ENCODE measurements at places on chromosomes 12 and 14.

DNA sequence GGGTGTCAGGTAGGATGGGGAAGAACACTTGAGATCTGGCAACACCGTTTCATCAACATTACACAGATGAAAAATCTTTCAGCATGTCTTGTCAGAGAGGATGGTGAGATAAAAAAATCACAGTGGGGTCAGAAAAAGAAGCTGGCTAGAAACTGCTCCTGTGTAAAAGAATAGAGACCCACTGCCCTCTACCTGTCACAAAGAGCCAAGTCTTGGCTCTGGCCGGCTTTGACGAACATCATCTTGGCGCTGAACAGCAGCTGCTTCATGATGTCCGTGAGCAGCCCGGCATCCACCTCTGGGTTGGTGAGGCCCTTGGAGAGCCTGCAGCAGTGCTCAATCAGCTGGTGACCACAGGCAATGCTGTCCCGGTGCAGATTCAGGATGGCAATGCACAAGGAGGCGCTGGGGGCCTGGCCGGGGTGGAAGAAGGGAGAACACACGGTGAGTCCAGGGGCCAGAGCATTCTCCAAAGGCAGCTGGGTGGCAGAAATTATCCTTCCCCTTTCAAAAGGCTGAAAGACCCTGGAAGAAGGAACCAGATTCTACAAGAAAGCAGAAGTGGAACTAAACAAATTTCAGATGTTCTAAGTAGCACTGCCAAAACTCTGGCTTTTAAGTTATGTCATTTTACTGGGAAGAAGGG lies 50.2 kb downstream of the ZFYVE26 start:
- peak; percentile 18 for DNase-seq

GRCh38 chr14:73238941-73239340 lies 1.6 kb downstream of the PAPLN start:
- DNase-seq = no peak

- DNase-seq = no peak
These were observed 43.4 kb downstream of the RAD52 start for GRCh38 chr12:906062-906585.

- DNase-seq = no peak
These were observed 1.9 kb downstream of the ARHGDIB start for GRCh38 chr12:14959463-14959862.

DNA sequence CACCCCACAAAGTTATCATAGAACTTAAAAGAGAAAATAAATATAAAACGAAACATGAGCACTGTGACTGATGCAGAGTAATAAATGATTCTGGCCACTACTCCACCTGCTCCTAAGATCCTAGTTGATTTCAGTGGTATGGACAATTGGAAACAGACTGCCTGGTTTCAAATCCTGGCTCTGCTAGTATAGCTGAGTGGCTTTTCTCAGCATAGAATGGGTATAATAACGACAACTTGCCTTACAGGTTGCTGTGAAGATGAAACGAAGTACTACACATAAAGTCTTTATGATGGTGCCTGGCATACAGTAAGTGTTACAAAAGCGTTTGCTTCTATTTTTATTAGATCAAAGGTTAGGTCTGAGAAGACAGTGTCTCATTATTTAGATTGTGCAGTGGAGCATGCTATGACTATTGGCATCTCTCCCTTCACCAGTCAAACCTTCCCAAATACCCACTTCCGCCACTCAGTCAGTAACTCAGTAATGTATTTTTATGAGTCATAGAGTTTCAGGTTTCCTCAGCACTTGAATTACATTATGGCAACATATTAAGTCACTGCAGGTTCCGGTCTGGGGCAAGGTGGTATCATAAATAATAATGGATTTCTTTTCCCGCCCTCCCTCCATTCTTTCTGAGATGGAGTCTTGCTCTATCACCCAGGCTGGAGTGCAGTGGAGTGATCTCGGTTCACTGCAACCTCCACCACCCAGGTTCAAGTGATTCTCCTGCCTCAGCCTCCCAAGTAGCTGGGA lies 29.7 kb upstream of the NR2C1 start:
- DNase-seq = peak; percentile 83

GRCh38 chr14:69643430-69644200 lies 32.2 kb downstream of the SUSD6 start:
- DNase-seq = no peak

DNA sequence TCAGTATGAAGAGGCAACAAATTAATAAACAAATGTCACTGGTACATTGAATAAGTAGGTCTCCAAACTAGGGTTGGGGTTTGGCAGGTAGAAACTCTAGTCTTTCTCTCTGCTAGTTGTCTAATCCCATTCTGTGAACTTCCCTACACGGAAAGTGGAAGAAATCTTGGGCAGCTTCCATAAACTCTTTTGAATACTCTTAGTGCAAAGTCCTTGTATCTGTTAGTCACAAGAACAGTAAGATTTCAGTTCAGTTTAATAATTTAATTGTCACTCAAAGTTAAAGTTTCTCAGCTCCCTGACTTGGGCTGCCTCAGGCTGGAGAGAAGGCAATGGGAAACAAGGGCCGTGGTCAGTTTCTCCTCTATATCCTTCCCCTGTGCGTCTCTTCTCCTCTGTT lies 135.4 kb upstream of the MDM1 start:
- DNase-seq = no peak

- DNase-seq = no peak
These were observed 661.0 kb downstream of the GALC start for GRCh38 chr14:87331991-87332390.

DNA sequence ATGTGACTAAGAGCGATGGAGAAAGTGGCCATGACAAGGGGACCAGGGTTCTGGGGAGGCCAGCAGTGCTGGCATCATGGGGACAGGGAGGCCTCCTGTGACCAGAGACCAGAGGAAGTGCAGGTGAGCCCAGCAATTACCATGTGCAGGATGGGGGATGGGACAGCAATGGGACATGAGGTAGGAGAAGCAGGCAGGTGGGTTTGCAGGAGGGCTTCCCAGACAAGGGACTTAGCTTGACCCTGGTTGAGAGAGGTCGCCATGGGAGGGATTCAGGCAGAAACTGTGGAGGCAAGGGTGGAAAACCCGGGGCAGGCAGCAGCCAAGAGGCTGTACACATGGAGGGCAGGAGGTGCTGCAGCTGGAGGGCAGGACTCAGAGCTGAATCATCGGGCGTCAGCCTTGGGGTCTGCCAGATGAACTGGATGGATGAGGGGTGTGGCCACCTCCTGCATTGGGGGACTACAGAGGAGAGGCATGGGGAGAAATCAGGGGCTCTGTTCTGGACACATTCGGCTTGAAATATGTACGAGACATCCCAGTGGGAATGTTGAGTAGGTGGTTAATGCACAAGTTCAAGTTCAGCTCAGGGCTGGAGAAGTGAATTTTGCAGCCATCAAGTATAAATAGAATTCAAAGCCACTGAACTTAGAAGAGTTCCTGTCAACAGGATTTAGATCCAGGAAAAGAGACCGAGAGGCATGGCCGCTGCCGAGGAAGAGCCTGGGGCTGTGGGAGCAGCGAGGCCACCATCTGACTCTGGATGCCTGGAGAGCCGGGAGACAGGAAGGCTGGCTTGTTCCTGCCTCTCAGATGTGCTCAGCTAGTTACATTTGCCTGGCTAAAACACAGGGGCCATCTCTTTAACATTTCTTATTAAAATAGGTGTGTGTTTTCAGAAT lies 36.6 kb downstream of the SFSWAP start:
- no peak for DNase-seq

DNA sequence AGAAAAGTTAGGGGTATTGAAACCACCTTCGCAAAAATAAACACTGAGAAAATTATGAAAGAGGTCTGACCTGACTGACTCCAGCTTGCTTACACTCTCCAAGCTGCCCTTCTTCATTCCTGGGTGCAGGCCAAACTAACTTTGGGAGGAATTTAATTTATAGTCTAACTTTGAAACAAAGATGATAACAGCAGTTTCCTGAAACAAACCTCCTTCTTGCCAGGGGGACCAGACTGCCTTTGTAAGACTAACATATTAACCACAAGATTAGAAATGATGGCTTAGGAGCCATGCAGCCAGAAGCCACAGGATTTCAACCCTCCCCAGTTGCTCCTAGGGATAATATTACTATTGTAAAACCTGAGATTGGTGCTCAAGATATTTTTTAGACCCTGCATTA lies 13.8 kb upstream of the EEA1 start:
- no peak for DNase-seq

- peak; percentile 56 for DNase-seq
These were observed 11.7 kb upstream of the RNASE10 start for GRCh38 chr14:20493634-20494033.

Measured in SIG-M5 (cell line).